ENCODE measurements at places on chromosomes 6 and 20. TPM values are rescaled to one million over a fixed set of nuclear protein-coding genes. Genes with fewer than 3 reads are reported as not detected.
A peak's percentile ranks its signal among the peaks of the same experiment; 100 is the strongest.

MACROD2 gene
- total RNA-seq, result 12.5 TPM

PABPC1L gene
- 19.6 TPM for total RNA-seq

STMND1 gene
- total RNA-seq, result not detected

APCDD1L gene
- 0.98 TPM for total RNA-seq

COL21A1 gene
- total RNA-seq, result 16.7 TPM

DNA sequence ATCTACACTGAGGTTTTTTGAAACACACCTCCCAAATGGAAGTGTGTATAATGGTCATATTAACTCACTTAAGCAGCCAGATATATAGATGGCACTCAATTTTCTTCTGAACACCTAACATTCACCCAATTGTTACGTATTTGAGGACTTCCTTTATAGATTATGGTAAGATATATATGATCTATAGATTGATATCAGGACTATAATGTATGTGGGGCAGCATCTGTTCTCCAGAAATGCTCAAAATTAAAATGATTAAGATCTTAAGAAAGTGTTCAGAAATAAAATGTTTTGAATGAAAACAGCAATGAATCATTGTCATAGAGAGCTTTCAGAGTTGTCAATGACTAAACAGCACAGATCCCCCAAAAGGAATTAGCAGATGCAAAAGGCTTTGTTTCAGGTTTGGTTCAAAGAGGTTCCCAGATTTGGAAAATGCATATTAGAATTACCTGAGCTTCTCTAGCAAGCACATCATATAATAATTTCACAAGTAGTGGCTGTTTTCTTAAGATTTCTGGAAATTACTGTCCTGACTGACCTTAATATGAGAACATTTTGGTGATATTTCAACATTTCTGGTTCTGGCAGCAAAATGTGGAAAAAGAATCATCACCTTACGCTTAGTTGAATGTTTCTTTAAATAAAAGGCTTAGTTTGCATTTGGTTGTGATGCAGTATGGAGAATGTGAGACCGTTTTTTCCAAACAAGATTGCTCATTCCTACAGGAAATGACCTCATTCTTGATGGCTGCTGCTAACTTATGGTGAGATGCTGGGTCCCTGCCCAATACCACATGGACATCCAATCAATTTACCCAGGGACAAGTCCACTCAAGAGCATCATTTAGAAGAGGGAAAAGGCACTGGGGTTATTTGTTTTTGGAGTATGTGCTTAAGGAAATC is 31.5 kb downstream of the TRAF3IP2 start:
- H3K4me1 ChIP-seq, result peaks cover 28% of the 10 kb centered on the region
- no peak for DNase-seq
- peaks cover 21% of the 10 kb centered on the region for H3K36me3 ChIP-seq
- no peaks in the 10 kb centered on the region for H3K27me3 ChIP-seq

- no peak for DNase-seq
- H3K4me1 ChIP-seq, result no peaks in the 10 kb centered on the region
Measured at GRCh38 chr6:71531006-71531405, 242.4 kb downstream of the OGFRL1 start.

DNA sequence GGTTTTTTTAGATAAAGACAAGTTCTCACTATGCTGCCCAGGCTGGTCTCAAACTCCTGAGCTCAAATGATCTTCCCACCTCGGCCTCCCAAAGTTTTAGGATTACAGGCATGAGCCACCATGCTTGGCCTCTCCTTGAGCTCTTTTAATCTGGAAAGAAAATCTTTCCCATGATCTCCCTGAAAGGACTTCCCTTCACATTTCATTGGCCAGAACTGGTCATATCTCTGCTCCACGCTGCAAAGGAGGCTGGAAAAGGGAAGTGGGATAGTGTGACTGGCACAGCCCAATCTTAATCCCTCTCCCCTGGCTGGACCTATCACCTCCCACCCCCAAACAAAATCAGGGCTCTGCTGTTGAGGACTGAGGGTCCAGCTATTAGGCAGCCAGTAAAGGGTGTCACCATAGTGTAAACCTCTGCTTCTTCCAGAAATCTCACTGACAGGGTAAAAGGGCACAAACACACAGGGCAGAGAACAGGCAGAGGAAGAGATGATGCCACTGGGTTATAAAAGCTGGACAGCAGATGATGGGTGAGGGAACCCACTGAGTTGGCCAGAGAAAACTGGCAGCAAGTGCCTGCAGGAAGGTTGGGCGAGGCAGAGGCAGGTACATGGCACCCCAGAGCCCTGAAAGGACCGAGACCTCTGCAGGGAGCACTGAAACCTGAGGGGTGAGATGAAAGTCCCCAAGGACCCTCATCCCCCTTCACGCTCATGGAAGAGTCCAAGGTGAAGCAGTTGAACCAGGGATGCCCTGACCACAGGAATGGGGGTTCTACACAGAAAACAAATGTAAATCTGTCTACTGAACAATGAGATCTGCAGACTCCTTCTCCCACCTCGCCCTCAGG is 83.1 kb upstream of the PTPN1 start:
- H3K36me3 ChIP-seq, result no peaks in the 10 kb centered on the region
- H3K27ac ChIP-seq, result peak overlapping the region; percentile 34
- DNase-seq, result no peak
- no peaks in the 10 kb centered on the region for H3K27me3 ChIP-seq
- no peak overlapping the region for H3K4me3 ChIP-seq
- H3K4me1 ChIP-seq, result peaks cover 59% of the 10 kb centered on the region

GRCh38 chr6:137188855-137189254 is 15.4 kb upstream of the IL22RA2 start:
- H3K4me1 ChIP-seq, result peaks cover 8% of the 10 kb centered on the region
- H3K27ac ChIP-seq, result no peak overlapping the region
- H3K4me3 ChIP-seq, result no peak overlapping the region
- H3K36me3 ChIP-seq, result no peaks in the 10 kb centered on the region
- DNase-seq, result no peak

- no peaks in the 10 kb centered on the region for H3K27me3 ChIP-seq
- H3K36me3 ChIP-seq, result no peaks in the 10 kb centered on the region
- no peak for DNase-seq
- no peak overlapping the region for H3K4me3 ChIP-seq
- H3K4me1 ChIP-seq, result no peaks in the 10 kb centered on the region
Measured at GRCh38 chr6:47209632-47210031, 100.1 kb downstream of the TNFRSF21 start.

- H3K27me3 ChIP-seq, result no peaks in the 10 kb centered on the region
- no peak overlapping the region for H3K27ac ChIP-seq
- no peaks in the 10 kb centered on the region for H3K4me1 ChIP-seq
- H3K4me3 ChIP-seq, result no peak overlapping the region
- no peak for DNase-seq
- no peaks in the 10 kb centered on the region for H3K36me3 ChIP-seq
Measured at GRCh38 chr6:29696147-29697125, 15.5 kb upstream of the ZFP57 start.

DNA sequence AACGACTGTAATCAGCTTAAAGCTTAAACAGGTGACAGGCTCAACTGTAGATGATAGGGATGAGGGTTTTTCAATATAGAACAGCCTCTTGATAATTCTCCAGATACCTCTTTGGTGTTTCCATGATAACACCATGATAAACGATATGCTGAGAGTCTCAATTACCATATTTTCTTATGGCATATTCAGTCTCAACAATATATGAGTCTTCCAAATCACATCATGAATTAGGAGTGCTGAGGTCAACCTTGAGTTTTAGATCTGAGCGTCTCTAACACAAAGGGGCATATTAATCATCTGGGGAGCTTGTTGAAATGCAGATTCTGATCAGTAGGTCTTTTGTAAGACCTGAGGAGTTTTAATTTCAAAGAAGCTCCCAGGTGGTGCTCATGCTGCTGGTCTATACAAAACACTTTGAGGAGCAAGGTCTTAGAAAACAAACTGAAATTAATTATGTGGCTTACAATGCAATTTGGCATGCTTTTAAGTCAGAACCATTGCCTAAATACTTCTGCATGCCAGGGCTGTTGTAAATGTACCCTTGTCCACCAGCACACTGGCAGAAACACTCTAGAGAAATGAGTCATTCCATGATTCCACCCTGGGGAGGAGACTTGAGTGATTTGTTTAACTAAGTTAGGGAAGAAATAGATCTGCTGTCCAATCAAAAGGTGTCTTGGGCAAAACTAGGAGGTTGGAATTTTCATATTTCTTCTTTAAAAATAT is 49.6 kb downstream of the PTCHD4 start:
- no peak for DNase-seq
- H3K27me3 ChIP-seq, result no peaks in the 10 kb centered on the region
- no peak overlapping the region for H3K27ac ChIP-seq
- H3K4me3 ChIP-seq, result no peak overlapping the region

- H3K27me3 ChIP-seq, result no peaks in the 10 kb centered on the region
- peaks cover 20% of the 10 kb centered on the region for H3K4me1 ChIP-seq
- H3K36me3 ChIP-seq, result no peaks in the 10 kb centered on the region
- no peak overlapping the region for H3K4me3 ChIP-seq
- no peak overlapping the region for H3K27ac ChIP-seq
- DNase-seq, result no peak
Measured at GRCh38 chr6:170140129-170140528, 150.7 kb downstream of the DLL1 start.

- DNase-seq, result no peak
- H3K4me1 ChIP-seq, result no peaks in the 10 kb centered on the region
- H3K4me3 ChIP-seq, result no peak overlapping the region
- no peak overlapping the region for H3K27ac ChIP-seq
- peaks cover 16% of the 10 kb centered on the region for H3K36me3 ChIP-seq
Measured at GRCh38 chr6:166512567-166512966, 73.9 kb downstream of the RAMACL start.

GRCh38 chr6:34559651-34560365 is 3.7 kb upstream of the SPDEF start:
- H3K36me3 ChIP-seq, result no peaks in the 10 kb centered on the region
- H3K4me3 ChIP-seq, result no peak overlapping the region
- no peak for DNase-seq
- H3K27ac ChIP-seq, result no peak overlapping the region
- no peaks in the 10 kb centered on the region for H3K27me3 ChIP-seq

DNA sequence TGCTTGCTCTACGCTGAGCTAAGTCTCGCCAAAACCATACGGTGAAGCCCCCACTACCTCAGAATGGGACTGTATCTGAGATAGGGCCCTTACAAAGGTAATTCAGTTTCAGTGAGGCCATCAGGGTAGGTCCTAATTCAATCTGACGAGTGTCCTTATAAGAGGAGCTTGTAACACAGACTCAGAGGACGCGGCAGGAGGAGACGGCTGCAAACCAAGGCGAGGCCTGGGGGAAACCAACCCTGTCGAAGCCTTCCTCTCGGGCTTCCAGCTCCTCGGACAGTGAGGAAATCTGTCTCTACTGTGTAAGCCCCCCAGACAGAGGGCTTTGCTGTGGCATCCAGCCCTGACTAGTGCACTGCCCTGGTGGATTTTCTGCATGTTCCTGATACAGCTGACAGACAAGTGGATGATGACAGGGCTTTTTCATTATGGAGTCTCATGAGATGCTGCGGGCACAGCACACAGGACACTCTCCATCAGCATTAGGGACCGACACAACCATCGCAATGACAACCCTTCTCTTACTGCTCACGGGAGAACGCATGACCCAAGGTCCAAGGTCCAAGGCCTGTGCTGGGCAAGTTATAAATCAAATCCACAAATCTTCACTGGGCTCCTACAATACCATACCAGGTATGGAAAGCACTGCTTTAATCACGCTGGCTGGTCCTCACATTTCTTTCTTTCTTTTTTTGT is 48.2 kb downstream of the SSR1 start:
- no peak overlapping the region for H3K27ac ChIP-seq
- H3K36me3 ChIP-seq, result no peaks in the 10 kb centered on the region
- H3K4me3 ChIP-seq, result no peak overlapping the region
- H3K4me1 ChIP-seq, result peaks cover 33% of the 10 kb centered on the region
- DNase-seq, result no peak

GRCh38 chr6:73460056-73460455 is 1.5 kb upstream of the MTO1 start:
- H3K27me3 ChIP-seq, result no peaks in the 10 kb centered on the region
- DNase-seq, result no peak
- H3K4me1 ChIP-seq, result peaks cover 22% of the 10 kb centered on the region
- no peak overlapping the region for H3K27ac ChIP-seq
- H3K36me3 ChIP-seq, result no peaks in the 10 kb centered on the region
- H3K4me3 ChIP-seq, result no peak overlapping the region

GRCh38 chr20:49770634-49771033 is 42.0 kb upstream of the SLC9A8 start:
- no peak for DNase-seq
- H3K27me3 ChIP-seq, result no peaks in the 10 kb centered on the region
- H3K27ac ChIP-seq, result no peak overlapping the region
- H3K36me3 ChIP-seq, result no peaks in the 10 kb centered on the region
- H3K4me1 ChIP-seq, result peaks cover 49% of the 10 kb centered on the region

DNA sequence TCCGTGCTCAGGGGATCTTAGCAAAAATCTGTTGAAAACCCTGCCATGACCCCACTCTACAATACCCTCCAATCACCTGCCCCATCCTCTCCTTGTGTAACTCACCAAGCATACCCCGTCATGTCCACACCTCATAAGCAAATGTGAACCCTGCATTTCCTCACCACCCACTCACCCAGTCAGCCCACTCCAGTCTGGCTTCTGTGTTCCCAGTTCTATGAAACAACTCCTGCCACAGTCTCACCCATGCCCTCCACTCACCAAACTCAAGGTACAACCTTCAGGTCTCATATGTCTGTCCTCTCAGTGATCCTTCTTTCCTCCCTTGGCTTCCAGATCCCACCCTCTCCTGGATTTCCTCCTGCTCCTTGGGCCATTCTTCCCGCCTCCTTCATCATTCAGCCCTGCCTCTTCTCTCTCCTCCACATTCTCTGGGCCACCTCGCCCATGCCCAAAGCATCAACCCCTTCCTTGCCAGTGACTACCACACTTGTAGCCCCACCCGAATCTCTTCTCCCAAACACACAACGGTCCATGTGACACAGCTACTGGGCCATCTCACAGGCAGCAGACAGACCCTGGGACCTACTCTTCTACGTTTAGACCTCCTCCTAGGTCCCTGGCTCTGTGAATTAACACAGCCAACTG is 8.8 kb downstream of the DDRGK1 start:
- H3K27ac ChIP-seq, result no peak overlapping the region
- no peaks in the 10 kb centered on the region for H3K4me1 ChIP-seq
- no peak overlapping the region for H3K4me3 ChIP-seq
- no peak for DNase-seq

DNA sequence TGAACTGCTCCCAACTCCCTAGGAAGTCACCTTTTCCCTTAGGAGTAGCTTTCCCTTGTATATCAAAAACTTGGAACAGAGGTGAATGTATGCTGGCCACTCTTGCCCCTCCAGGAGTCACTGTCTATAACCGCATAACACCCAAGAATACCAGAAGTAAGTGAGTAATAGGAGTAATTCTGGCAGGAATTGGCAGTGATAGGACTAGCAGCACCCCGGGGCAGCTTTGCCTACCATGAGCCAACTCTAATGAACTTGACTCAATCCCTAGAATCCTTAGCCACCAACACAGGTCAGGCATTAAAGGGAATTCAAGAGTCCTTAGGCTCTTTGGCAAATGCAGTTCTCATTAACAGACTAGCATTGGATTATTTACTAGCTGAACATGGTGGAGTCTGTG is 28.8 kb upstream of the CD164 start:
- no peaks in the 10 kb centered on the region for H3K4me1 ChIP-seq
- H3K36me3 ChIP-seq, result no peaks in the 10 kb centered on the region
- DNase-seq, result no peak
- H3K27ac ChIP-seq, result no peak overlapping the region

- peaks cover 22% of the 10 kb centered on the region for H3K36me3 ChIP-seq
- no peak for DNase-seq
- peaks cover 63% of the 10 kb centered on the region for H3K4me1 ChIP-seq
- H3K4me3 ChIP-seq, result no peak overlapping the region
Measured at GRCh38 chr6:148521586-148521985, 178.9 kb downstream of the SASH1 start.
